GM19239 (cell line): ENCODE measurements at places on chromosomes 5 and 9.

- DNase-seq = no peak
These were observed 55.9 kb upstream of the CEMIP2 start for GRCh38 chr9:71824257-71824656.

DNA sequence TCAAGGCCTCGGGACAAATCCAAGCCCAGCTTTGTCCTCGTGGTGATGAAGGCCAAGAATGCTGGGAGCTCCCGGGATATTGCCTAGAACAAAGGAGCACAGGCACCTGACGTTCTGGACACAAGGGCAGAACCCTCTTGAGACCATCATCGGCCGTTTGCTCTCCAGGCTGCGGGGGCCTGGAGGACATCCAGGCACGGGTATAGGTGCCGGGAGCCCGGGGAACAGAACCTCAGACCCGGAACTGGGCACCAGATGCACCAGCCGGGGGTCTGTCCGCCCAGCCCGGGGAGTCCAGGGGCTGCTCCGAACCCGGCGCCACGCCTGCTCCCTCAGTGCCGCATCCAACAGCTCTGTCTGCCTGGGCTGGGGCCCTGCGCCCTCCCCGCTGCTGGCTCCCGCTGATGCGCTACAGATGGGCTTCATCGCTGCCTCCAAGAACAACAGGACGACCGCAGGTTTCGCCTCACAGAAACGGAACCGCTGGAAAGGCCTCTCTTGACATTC, 88.0 kb downstream of the ADAMTS2 start:
- DNase-seq = no peak

DNA sequence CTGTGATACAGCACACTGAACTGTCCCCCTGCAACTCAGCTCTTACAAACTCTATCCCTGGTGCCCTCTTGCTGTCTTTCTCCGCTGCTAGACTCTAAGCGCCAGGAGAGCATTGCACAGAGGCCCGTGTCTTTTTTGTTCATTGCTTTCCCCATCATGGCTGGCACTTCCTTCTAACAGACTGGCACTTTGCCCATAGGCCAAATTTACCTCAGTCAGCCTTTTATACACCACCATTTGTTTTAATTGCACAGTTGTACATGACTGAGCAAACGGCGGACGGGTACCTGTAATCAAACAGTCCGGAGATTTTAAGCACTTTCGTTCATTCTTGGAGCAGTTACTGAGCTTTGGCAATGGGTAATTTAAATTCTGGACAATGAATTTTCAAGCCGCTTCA, 102.2 kb upstream of the CLINT1 start:
- DNase-seq = no peak

- no peak for DNase-seq
These were observed 231.3 kb downstream of the ZSWIM6 start for GRCh38 chr5:61563401-61563800.

- DNase-seq = no peak
These were observed 16.4 kb upstream of the SEMA4D start for GRCh38 chr9:89514337-89514736.

DNA sequence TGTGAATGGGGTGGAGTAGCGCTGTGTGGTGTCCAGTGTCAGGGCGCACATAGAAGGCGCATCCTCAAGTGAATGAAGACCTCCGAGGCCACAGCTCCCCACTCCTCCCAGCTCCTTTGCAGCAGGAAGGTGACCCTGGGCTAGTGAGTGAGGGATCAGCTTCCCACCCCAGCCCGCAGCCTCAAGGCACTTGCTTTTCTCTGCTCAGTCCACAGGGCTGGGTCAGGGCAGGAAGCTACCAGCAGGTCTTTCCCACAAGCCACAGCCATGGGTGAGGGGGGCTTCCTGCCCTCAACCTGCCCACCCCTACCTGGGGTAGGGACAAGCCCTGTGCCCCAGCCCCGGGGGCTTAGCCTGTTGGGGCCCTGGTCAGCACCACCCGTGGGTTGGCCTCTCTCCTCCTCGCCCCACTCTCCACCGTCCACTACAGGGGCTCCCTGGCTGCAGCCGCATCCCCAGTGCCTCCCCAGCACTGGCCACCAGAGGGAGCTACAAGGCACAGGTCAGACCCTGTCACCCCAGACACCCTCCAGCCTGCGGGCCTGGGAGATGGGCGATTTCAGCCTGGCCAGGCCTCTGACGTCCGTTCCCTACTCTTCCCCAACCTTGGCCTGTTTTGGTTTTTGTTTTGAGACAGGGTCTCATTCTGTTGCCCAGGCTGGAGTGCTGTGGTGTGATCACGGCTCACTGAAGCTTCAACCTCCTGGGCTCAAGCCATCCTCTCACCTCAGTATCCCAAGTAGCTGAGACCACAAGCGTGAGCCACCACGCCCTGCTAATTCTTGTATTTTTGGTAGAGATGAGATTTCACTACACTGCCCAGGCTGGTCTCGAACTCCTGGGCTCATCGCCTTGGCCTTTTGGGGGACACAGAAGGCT, 1.3 kb upstream of the ABCA2 start:
- DNase-seq = peak; percentile 91

GRCh38 chr5:177117441-177118045, 16.0 kb upstream of the NSD1 start:
- DNase-seq = no peak

DNA sequence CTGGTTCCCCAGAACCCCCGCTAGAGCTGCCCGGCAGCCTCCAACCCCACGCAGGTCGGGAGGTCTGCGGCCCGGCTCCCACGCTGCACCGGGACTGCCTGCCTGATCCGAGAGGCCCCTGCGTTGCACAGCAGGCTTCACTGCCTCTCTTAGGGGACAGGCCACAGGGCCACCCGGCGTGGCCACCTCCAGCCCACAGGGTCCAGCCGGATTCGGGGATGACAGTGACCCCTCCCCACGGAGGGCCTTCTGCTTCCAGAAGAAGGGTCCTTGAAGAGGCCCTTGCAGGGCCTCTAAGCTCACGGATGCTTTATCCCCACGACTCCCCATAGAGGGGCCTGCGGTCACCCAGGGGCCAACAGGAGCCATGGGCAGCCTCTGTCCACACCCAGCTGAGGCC, 66.1 kb upstream of the PPP1R26 start:
- no peak for DNase-seq

- DNase-seq = no peak
These were observed 178.3 kb downstream of the HSPA4 start for GRCh38 chr5:133229931-133230664.

DNA sequence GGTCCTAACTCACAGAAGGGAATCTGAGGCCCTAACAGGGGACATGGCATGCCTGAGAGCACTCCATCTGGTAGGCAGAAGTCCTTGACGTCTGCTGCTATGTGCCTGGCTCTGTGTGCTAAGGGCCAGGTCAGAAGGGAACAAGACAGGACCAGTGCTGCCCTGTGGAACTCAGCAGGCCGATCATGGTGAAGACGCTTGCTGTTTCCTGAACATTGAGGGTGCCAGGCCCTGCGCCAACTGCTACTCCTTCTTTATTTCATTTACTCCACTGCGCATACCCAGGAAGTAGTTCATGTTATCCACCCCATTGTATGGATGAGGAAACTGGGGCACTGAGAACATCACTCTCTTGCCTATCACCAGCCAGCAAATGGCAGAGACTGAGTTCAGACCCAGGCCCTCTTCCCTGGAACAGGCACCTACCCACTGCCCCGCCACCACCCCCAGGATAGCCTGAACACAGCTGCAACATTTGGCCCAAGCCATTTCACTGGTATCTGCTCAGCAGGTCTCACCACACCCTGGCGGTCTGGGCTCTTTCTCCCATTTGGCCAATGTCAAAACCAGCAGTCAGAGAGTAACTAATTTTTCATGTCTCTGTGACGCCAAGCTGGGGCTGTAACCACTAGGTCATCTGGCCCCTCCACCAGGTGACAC, 24.8 kb upstream of the FOXI1 start:
- DNase-seq = no peak

DNA sequence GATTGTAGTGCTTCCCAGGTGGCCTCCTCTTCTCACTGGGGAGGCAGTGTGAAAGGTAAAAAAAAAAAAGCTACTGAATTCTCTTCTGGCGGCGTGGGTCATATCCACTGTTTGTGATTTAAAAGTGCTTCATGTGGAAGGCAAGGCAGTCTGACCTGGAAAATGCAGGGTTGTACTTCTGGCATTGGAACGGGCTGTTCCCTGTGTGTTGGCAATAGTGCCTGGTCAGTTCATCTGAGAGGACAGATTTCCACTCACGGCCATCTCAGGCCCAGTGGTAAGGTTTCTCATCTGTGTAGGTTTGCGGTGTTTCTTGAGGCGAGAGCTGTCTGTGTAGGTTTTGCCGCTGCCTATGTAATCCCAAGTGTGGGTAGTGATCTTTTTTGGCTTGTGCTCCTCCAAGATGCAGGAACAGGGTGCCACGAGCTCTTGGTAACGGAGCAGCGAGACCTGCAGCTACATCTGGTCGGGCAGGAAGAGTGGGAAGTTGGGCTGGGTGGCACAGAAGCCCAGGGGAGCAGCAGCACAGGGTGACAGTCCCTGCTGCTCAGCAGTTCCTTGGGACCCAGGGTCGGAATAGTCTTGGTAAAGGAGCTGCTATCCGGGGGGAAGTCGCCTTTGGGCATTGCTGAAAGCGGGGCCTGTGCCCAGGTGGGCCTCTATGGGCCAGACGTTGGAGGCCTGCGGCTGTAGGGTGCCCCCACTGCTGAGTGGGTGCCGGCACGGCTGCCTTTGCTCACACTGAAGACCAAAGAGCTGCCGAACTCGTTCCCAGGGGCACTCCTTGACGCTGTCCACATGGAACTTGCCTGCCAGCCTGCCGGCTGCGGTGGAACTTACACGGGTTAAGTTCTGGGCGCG, 11.2 kb downstream of the RCL1 start:
- DNase-seq = no peak

DNA sequence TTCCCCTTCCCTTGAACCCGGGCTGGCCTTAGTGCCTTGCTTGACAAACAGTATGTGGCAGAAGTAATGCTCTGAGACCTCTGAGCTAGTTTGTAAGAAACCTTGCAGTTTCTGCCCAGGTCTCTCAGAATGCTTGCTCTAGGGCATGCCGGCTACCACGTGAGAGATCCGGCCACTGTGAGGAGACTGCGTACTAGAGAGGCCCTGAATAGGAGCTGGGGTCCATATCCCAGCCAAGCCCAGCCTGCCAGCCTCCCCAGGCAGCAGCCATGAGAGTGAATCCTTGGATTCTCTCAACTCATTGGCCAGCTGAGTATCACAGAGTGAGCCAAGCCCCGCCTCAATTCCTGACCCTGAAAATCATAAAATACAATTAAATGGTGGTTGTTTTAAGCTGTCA, 16.0 kb upstream of the COL15A1 start:
- DNase-seq = no peak

- no peak for DNase-seq
These were observed 56.1 kb downstream of the ANKRD55 start for GRCh38 chr5:56176871-56177533.

GRCh38 chr9:91492237-91492636, 68.6 kb upstream of the NFIL3 start:
- no peak for DNase-seq

DNA sequence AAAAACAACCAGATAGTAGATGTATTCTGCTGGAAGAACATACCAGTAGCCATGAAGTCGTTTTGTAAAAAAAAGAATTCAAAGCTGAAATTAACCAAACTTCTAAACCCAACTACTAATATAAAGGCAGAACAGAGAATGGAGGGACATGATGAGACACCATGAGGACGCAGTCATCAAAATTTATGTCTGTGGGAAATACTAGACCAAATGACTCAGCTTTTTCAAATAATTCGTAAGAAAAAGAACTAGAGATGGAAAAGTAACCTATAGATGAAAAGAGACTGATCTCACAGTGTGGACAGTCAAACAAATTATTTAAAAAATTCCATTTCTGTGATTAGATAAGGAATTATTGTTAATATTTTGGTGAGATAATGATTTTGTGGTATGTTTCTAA, 10.3 kb downstream of the TTC23L start:
- no peak for DNase-seq

DNA sequence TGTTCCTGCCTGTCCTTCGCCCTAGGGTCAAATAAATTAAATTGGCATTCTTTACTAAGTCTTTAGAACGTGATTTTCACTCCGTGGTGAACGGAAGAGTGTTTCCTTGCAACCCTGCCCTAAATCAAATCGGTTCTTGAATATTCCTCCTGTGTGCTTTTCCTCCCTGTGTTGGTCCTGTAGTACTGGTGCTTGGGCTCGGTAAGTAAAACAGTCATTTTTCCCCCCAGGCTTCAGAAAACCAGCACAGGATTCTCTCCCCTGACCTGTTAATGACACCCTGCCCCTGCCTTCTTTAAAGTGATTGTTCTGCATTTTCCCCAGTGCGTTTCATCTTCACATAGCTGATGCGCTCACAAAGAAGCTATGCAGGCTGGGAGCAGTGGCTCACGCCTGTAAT, 96.0 kb downstream of the AK8 start:
- DNase-seq = no peak

GRCh38 chr5:57862471-57862911, 379.9 kb upstream of the ACTBL2 start:
- no peak for DNase-seq

DNA sequence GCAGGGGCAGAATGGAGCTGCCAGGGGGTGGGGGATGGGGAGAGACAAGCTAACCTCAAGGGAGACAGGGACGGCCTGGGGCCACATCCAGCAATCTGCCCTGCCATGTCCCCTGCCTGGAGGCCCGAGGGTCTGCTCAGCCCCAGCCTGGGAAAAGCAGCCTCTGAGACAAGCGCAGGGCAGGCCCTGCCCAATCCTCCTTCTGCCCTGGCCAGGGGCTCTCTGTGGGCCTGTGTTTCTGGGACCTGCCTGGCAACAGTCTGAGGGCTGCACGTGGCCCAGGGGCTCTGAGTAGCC, 13.9 kb upstream of the QSOX2 start:
- DNase-seq = no peak

- DNase-seq = no peak
These were observed 33.1 kb downstream of the BTF3 start for GRCh38 chr5:73531356-73531755.

- no peak for DNase-seq
These were observed 56.8 kb upstream of the SYNPO start for GRCh38 chr5:150583541-150584225.

DNA sequence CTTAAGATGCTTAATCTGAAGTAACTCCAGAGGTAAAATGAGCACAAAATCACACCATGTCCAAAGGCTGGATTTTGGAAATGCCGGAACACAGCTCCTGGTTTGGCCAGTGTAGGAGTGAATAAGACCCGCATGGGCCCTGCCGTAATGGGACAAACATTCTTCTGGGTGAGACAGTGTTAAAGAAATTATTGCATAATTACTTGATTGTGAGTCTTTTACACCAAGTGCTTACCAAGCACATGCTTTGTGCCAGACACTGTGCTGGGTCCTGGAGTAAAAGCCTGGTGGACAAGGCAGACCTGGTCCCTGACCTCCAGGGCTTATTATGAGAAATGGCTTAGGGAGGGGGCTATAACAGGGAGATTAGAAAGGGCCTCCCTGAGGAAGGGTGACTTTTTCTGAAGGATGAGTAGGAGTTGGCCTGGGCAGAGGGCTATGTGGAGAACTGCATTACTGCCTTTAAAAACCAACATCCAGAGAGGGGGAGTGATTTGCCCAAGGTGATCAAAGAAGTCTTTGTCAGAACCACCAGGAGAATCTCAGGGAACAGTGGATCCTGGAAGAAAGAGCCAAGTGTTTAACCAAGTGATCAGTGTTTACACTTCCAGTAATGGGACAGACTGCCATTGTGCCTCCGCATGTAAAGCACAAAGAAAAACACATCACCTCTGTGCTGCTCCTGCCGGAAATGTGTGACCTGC, 3.5 kb downstream of the PDE6A start:
- DNase-seq = no peak

GRCh38 chr9:3912817-3913216, 387.0 kb upstream of the RFX3 start:
- DNase-seq = no peak
